ENCODE measurements at places on chromosomes 6 and 20.

GRCh38 chr6:17289630-17290061 is 8.5 kb downstream of the RBM24 start:
- DNase-seq: no peak

GRCh38 chr6:149851461-149852110 is 12.6 kb downstream of the LRP11 start:
- DNase-seq: no peak

GRCh38 chr6:135722190-135722589 is 129.3 kb upstream of the PDE7B start:
- no peak for DNase-seq

- DNase-seq: peak; percentile 95
Measured at GRCh38 chr6:129490521-129491255, 219.3 kb downstream of the ARHGAP18 start.

DNA sequence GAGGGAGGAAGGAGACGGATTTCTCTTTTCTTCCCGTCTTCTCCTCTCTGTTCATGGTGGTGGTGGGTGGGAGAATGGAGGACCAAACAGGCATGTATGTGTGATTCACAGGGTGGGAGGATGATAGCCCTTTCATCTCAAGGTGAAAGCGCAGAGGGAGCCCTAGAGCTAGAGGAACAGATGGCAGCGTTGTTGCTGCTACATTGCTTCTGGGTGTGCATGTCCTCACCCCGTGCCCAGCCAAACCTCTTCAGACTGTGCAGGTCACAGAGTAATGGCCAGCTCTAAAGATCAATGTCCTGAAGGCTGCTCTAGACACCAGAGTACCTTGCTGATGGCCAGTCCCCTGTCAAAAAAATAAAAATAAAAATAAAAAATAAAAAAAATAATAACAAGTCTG is 301.8 kb downstream of the TBC1D7 start:
- no peak for DNase-seq

DNA sequence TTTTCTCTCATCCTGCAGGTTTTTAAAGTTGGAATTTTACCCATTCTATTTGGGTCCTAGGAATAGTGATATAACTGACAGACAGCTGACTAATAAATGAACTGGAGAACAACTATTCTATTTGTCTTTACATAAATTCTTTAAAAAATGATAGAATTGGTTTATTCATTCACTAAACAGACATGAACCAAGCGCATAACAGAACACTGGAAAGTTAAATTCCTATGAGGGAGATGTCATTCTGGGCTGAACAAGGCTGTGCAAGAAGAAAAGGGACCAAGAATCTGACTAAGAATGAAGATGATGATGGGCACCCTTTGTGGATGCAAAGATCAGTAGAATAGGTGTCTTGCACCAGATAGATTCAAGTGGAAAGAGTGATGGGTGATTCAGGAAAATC is 256.3 kb upstream of the SASH1 start:
- no peak for DNase-seq

GRCh38 chr6:89413006-89413400 is 930 bp upstream of the RRAGD start:
- DNase-seq: no peak

DNA sequence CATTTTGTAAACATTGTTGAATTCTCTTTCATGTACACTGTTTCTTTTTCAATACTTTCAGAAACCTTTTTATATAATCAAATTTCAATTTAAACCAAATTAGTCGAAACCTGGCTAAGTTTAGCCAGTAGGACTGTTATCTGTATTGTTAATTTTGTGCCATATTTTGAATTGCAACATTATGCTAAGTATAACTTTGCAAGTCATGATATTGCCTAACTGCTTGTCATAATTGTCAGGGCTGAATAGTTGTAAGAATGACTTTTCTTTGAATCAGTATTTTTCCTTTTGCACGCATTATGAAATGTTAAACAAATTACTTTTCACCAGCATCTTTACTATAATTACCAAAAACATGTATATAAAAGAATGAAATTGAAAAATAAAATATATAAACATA is 82.7 kb downstream of the SAMD3 start:
- no peak for DNase-seq

DNA sequence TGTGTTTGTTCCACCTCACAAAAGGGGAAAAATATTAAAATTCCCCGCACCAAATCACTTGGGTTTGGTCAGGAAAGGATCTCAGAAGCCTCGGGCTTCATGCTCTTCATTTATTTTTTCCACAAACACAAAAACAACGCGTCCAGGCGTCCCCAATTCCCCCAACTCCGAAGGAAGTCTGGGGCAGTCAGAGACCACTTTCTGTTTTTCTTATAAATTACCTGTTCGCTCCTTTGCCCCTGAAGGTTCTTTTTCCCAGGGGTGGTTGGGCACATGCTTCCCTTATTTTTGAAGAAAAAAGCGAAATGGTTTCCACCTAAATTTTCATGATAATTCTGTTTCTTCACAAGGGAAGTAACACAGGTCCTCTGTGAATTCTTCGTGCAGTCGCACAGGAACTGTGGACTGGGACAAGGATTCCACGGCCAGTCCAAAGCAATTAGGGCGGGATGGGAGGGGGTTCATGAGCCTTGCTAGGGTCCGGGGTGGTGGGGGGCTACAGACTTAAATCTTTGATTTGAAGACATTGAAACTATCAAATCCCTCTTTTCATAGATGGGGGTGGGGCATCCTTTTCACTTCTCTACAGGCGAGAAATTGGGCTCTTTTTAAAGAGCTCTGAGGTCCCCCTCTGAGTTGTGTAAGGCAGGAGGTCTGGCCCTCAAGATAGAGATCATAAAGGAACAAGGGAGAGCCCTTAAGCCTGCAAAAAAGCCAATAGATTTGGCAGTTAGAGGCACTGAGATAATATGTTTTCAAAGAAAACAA is 30.5 kb upstream of the HFE start:
- DNase-seq: no peak

DNA sequence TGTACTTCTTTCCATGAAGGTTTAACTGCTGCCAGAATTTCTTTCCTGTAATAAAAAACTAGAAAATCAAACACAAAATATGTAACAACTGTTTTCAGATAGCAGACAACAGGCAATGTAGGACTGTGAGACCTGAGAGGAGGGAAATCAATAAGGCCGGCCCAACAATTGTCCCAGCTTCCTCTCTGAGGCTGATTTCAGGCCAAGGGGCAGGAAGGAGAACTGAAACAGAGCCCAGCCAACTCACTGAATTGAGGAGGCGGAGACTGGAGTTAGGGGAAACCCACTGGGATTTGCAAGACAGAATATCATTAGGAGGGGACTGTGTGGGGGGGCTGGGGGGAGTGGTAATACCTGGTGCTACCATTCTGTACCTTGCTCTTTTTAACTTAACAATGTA is 42.2 kb downstream of the FLRT3 start:
- no peak for DNase-seq

- DNase-seq: no peak
Measured at GRCh38 chr6:69416776-69417175, 380.0 kb downstream of the LMBRD1 start.

- DNase-seq: no peak
Measured at GRCh38 chr20:61135266-61135665, 116.8 kb upstream of the CDH4 start.

- DNase-seq: no peak
Measured at GRCh38 chr6:4225161-4225872, 89.9 kb upstream of the ECI2 start.

- DNase-seq: no peak
Measured at GRCh38 chr20:16243470-16243869, 329.8 kb downstream of the KIF16B start.

DNA sequence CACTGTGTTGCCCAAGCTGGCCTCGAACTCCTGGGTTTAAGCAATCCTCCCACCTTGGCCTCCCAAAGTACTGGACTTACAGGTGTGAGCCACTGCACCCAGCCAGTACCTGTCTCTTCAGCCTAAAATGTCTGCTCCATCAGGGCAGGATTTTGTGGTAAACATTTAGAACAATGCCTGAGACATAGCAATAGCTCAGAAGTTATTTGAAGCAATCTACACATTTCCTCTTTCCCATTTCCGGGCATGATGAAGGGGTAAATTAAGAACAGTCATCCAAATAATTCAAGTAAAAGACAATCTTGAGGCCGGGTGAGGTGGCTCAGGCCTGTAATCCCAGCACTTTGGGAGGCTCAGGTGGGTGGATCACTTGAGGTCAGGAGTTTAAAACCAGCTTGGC is 69.0 kb upstream of the ZNF217 start:
- no peak for DNase-seq

DNA sequence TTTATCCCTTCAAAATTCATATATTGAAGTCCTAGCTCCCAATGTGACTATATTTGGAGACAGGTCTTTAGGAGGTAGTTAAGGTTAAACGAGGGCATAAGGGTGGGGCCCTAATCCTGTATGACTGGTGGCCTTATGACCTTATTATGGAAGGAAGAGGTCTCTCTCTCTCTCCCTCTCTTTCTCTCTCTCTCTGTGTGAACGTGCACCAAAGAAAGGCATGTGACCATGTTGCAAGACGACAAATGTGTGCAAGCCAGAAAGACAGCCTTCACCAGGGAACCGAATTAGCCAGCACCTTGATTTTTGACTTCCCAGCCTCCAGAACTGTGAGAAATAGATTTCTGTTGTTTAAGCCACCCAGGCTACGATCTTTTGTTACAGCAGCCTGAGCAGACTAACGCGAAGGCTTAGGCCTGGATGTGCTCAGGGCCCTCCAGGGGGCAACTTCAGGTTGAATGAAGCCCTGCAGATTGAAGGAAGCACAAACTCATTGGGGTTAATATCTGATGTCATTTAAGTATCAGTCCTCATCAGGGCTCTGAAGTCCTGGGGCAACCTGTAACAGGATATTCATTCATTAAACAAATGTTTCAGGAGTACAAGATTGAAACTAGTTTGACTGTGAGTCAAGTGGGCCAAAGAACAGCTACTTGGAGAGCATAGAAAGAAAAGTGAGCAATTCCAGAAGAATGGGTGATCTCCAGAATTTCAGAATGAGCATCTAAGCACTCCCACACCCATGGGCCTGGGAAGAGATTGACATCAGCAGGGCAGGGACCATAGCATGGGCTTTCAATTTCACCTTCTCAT is 157.4 kb upstream of the TNFAIP3 start:
- no peak for DNase-seq

GRCh38 chr6:55985309-55985708 is 109.9 kb upstream of the BMP5 start:
- no peak for DNase-seq

GRCh38 chr20:21360705-21361104 is 36.6 kb downstream of the NKX2-4 start:
- DNase-seq: no peak

GRCh38 chr20:36601540-36601939 is 4.0 kb upstream of the RAB5IF start:
- no peak for DNase-seq

GRCh38 chr20:43238833-43239232 is 49.1 kb upstream of the PTPRT start:
- no peak for DNase-seq

DNA sequence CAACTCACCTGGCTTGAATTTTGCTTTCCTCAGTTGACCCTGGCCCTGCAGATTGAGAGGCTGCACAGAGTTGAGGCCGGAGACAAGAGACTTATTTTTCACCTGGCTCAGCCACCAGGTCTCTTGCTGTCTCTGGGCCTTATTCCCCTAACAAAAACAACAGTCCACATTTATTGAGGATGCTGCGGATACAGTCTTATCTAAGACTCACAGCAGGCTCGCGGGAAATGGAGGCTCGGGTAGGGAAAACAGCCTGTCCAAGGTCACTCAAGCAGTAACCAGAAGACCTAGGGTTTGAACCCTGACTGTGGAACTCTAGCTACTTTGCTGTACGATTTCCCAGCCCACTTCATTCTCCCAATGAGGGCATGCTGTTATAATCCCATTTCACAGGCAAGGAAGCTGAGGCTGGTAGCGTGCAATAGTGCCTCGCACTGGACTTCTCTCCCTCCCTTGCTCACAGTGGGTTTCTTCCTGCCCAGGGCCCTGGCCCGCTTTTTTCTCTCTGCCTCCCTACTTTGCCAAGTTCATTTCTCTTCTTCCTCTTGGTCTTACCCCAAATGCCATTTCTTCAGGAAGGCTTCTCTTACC is 57.7 kb downstream of the RBM38 start:
- DNase-seq: no peak

DNA sequence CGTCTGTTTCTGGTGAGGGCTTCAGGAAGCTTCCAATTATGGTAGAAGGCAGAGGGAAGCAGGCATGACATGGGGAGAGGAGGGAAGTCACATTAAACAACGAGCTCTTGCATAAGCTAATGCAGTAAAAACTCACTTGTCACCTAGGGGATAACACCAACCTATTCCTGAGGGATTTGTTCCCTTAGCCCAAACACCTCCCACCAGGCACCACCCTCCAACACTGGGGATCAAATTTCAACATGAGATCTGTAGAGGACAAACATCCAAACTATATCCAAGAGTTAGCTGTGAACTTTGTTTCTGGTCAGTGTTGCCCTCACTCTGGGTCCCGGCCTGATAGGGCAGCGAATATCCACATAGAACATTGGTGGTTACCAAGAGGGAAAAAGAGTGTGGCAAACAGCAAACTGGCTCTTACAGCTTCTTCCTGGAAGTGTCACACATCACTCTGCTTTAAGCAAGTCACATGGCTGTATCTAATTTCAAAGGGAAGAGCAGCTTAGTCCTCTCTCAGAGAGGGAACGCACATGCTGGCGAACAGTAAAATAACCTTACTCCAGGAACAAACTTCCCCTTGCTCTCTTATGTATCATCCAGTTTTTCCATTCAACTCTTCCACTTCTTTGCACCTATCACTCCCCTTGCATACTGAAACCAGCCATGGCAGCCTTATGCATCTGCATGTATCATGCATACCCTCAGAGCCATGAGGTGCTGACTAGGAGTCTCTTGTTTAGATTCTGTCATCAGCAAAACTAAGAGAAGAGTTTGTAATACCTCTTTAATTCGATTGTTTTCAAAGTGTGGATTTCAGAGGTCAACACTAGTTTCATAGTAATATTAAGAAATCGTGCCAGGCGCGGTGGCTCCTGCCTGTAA is 4.8 kb upstream of the MOCS1 start:
- DNase-seq: no peak

GRCh38 chr20:42857446-42857845 is 332.3 kb downstream of the PTPRT start:
- no peak for DNase-seq

GRCh38 chr6:143110996-143111395 is 50.3 kb downstream of the AIG1 start:
- DNase-seq: no peak

DNA sequence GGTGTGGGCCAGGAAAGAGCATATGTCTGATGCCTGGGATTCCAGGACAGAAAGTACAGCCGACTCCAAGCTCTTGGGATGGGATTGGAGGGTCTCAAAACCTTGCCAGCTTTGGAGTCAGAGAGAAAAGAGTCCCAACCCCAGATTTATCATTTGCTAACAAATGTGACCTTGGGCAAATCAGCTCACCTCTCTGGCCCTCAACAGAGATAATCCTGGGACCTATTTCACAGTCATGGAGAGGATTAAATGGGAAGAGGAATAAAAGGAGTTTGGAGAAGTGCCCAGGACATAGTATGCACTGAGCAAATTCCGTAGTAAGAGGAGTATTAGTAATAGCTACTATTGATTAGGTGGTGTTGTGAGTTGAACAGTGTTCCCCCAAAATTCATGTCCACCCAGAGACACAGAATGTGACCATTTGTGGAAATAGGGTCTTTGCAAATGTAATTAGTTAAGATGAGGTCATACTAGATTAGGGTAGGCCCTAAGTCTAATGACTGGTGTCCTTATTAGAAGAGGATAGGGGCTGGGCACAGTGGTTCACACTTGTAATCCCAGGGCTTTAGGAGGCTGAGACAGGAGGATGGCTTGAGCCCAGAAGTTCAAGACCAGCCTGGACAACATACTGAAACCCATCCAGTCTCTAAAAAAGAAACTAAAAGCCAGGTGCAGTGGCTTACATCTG is 17.1 kb downstream of the RIPOR3 start:
- DNase-seq: no peak

- no peak for DNase-seq
Measured at GRCh38 chr6:110613356-110613755, 136.9 kb upstream of the SLC22A16 start.

All from HFF-Myc (cell line).